ENCODE measurements at places on chromosomes 6 and 20.

GRCh38 chr6:154343473-154344308, 12.9 kb downstream of the IPCEF1 start:
- DNase-seq: no peak

GRCh38 chr6:24272553-24272952, 85.3 kb downstream of the DCDC2 start:
- DNase-seq: no peak

GRCh38 chr6:134315974-134316441, 1.9 kb downstream of the SGK1 start:
- DNase-seq: peak; percentile 40

DNA sequence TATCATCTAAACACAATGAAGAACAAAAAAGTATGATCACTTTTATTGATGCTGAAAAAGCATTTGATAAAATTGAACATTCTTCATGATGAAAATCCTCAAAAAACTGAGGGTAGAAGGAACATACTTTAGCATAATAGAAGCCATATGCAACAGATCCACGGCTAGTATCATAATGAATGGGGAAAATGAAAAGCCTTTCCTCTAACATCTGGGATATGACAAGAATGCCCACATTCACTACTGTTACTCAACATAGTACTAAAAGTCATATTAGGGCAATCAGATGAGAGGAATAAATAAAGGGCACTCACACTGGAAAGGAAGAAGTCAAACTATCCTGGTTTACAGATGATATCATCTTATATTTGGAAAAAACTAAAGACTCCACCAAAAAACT, 256.6 kb downstream of the RFPL4B start:
- DNase-seq: no peak

- DNase-seq: no peak
These were observed 594.4 kb downstream of the QKI start for GRCh38 chr6:164008902-164009301.

- DNase-seq: no peak
These were observed 114.0 kb upstream of the FKBP1C start for GRCh38 chr6:63097222-63097621.

- peak; percentile 55 for DNase-seq
These were observed 28.1 kb downstream of the PDYN start for GRCh38 chr20:1965520-1966351.

DNA sequence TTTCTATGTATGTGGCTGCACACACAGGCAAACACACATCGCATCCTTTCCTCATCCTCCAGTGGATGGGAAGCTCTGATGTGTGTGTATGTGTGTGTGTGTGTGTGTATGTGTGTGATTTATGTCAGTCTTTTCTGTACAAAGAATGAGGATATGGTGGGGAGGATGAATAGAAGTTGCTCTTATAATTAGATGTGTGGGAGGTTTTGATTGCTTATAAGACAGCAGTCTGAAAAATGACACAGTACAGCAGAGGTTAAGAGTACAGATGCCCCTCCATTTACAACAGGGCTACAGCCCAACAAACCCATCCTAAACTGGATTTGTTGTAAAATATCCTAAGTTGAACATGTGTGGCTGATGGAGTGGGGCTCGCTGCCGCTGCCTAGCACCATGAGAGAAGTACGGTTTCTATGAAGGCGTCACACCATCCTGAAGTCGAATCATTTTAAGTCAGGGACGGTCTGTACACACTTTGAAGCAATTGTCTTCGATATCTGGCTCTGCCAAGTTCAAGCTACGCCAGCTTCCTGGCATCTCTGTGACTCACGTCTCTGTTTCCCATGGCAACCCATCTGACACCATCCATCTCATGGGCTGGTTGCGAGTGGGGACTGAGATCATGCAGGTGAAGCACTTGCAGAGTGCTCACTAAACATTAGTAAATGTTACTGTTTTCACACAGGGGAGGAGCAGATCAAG, 252.6 kb downstream of the MYLK4 start:
- DNase-seq: no peak

GRCh38 chr6:5896476-5897200, 110.1 kb downstream of the NRN1 start:
- no peak for DNase-seq

GRCh38 chr20:61764471-61765025, 301.1 kb downstream of the TAF4 start:
- DNase-seq: no peak

- no peak for DNase-seq
These were observed 96.9 kb downstream of the DTD1 start for GRCh38 chr20:18684775-18685174.

- no peak for DNase-seq
These were observed 56.4 kb downstream of the CD24 start for GRCh38 chr6:106918115-106918514.

DNA sequence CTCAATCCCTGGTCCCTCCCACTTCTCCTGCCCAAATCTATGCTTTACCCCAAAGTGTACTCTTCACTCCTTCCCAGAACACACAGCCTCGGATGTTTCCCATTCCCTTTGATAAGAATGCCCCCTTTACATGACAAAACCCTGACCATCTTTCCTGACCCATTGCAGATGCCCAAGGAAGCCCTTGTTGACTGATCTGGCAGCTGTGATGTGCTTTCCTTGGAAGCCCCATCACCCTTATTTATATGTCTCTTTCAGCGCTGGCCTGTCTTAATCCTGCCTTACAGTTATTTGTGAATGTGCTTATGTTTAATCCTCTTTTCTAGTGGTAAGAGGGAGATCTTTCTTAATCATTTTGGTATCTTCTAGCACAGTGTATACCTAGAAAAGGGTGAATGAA, 523.1 kb downstream of the CD83 start:
- DNase-seq: no peak

GRCh38 chr6:100393493-100393892, 71.2 kb downstream of the SIM1 start:
- no peak for DNase-seq

GRCh38 chr6:37821446-37821845, 1.9 kb downstream of the ZFAND3 start:
- no peak for DNase-seq

- DNase-seq: no peak
These were observed 171.5 kb downstream of the QKI start for GRCh38 chr6:163585932-163586437.

- no peak for DNase-seq
These were observed 72.6 kb downstream of the PHIP start for GRCh38 chr6:79005497-79005896.

DNA sequence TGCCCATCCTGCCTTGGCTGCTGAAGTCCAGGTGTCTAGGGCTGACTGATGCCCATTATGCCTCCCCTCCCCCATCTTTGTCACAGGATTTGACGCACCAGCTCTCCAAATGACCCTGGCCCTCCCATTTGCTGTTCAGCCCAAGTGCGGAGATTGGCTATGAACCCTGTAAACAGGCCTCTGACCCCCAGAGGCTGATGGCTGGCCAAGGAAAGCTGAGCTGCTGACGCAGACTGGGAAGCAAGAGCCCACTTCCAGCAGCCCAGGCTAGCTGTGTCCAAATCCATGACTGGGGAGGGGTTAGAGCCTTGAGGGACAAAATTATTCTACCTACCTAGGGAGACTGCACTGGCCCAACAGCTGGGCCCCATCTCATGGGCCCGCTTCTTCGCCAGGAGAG, 797 bp upstream of the GNRH2 start:
- DNase-seq: no peak

DNA sequence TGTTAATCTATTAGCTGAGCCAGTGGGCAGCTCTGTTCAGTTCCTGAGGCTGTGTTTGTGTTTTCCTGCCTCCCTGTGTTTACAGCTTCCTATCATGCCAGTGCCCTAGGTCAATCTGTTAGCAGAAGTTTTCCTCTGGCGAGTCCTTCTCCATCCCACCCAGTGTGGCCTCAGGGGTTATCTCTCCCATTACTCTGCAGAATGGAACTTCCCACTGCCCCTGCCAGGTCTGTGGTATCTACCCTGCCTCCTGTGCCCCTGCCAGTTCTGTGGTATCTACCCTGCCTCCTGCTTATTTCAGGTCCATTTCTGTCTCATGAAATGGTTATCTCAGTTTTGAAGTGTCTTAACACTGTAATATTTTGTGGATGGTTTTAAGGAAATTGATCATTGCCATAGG, 63.1 kb downstream of the SLX4IP start:
- DNase-seq: peak; percentile 74

DNA sequence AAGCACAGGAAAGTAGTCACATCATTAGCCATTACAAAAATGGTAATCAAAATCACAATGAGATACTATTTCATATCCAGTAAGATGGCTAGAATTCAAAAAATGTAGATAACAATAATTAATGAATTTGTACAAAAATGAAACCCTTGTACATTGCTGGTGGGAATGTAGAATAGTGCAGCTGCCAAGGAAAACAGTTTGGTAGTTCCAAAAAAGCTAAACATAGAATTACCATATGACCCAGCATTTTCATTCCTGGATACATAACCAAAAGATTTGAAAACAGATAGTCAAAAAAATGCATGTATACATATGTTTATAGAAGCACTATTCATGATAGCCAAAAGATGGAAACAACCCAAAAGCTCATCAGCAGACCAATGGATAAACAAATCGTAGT, 251.1 kb upstream of the RAB32 start:
- DNase-seq: no peak

DNA sequence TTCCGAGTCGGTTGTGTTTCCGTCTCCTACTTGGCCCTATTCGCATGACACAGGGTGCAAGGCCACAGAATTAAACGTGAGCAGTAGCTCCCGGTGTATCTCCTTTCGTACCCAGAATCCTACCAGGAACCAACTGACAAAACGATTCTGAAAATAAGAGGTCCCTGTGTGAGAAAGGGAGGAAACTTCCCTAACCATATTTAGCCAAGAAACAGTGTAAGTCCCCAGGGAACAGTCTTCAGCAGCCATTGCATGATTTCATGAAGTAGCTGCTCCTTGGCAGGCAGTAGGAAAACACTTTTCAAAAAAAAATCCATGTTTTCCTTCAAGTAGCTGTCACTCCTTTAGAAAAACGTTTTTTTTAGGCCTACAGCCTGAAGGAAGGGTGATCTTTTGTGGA, 46.9 kb downstream of the PDE10A start:
- no peak for DNase-seq

GRCh38 chr20:18985551-18985950, 172.0 kb downstream of the SCP2D1 start:
- no peak for DNase-seq

- no peak for DNase-seq
These were observed 207.1 kb upstream of the HTR1E start for GRCh38 chr6:86730216-86730615.

GRCh38 chr6:109449064-109449794, 6.3 kb downstream of the MICAL1 start:
- no peak for DNase-seq

- DNase-seq: no peak
These were observed 160.1 kb downstream of the SCP2D1 start for GRCh38 chr20:18973529-18974173.

- DNase-seq: no peak
These were observed 1.4 kb downstream of the PHACTR1 start for GRCh38 chr6:12718015-12718414.

DNA sequence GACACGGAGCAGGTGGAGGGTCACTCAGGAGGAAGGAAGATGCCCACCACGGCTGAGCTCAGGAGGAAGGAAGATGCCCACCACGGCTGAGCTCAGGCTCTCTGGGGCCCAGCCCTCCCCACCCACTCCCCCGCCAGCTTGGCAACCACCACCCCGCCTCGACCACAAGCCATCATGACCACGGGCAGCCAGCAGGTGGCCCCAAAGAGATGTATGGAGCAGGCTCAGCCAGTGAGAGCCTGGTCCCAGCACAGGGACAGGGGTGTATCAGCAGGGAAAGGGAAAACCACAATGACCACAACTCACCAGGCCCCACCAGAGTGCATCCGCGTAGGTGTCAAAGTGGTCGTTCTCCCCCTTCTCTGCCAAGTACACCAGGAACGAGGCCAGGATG, 30.4 kb downstream of the KCNQ2 start:
- no peak for DNase-seq

GRCh38 chr6:46267515-46267914, 96.7 kb upstream of the ENPP5 start:
- no peak for DNase-seq

GRCh38 chr6:169993861-169994481, 242.5 kb downstream of the ERMARD start:
- DNase-seq: no peak

DNA sequence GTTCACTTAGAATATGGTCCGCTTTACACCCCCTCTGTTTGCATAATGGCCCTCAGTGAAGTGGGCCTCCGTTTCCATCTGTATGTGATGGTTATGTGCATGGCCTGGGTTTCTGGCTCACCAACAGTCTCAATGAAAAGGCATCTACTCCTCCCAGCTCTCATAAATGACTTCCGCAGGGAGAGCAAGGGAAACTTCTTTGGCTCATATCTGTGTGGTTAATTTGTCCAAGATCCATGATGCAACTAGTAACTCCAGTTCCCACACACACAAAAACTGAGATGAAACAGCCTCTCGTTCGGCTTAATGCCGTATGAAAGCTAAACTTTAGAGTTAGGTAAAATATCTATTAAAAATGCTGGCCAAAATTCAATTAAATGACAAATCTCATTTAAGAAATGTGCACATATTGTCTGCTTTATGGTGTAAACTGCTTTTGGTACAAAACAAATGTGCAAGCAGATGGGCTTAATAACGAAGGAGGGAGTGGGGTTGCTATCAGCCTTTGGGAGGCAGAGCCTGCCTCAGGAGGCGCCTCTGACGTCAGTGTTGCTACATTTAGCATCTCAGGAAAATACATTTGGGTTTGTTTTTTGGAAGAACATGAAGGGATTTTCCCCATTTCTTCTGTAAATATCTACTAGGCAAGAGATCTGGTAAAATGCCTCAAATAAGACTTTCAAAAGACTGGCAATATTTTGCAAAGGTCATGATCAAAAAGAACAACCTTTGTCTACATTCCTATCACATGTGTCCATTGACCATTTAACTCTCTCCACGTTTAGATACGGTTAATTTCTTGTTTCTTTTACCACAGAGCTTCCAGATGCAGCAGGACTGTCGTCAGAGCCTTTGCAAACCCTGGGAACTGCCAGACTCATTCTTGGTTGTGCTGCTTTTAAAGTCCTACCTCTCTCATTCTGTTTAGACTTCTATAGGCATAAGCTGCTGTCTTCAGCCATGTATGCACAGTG, 96.8 kb downstream of the ARMC2 start:
- DNase-seq: no peak

GRCh38 chr6:111456208-111456607, 26.8 kb downstream of the REV3L start:
- DNase-seq: no peak

DNA sequence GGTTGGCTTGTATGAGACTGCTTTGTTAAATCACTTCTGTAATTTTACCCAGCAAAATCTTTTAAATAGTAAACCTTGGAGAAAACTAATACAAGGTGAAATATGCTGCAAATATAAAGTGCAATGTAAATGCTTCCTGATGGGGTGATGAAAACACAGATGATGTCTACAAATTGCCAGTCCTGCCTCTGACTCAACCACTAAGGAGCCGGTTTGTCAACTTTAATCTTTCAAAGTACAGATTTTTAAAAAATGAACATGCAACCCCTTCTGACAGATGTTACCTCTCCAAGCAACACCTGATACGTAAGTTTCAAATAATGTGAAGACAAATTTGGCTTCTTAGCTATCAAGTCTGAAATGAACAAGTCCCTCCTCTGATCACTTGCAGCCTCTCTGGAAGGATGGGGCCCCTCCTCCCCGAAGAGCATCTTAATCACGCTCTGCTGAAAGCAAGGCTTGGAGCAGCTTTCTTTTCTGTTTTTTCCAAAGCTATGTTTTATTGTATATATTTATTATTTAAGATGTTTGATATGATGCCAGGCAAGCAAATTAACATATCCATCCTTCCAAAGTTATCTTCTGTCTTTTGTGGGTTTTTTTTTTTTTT, 196.0 kb downstream of the MYLK4 start:
- no peak for DNase-seq

All from hematopoietic multipotent progenitor cell treated with erythropoietin and hydrocortisone succinate and interleukin-3 and kit ligand, for 17 days (in vitro differentiated cells).